ENCODE measurements at places on chromosomes 4 and X. TPM values are rescaled to one million over a fixed set of nuclear protein-coding genes. Genes with fewer than 3 reads are reported as not detected.

GPC4 gene
- 15.6 TPM for total RNA-seq

SEPTIN6 gene
- total RNA-seq = 19.8 TPM

SMIM10L2A gene
- total RNA-seq = 23.6 TPM

ADAM29 gene
- not detected for total RNA-seq

HS3ST1 gene
- total RNA-seq = 0.44 TPM

ANOS1 gene
- total RNA-seq = 9.6 TPM

DNA sequence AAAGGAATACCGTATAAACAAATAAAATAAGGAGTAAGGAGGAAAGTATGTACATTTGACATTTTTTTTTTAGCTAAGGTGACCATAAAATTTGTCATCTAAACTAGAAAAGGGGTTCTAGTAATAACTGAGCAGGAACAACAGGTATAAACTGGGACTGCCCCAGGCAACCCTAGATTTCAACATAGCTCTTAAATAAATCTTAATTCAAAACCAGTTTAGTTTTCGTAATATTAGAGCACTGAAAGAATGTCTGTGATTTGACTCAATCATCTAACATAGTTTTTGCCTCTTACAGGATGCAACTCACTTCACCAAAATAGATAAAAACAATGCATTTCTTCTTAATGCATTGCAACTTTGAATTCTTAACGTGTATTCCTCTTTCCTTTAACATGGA is 257.7 kb downstream of the ADAMTS3 start:
- no peak overlapping the region for H3K4me3 ChIP-seq
- no peaks in the 10 kb centered on the region for H3K36me3 ChIP-seq
- DNase-seq = no peak
- H3K27me3 ChIP-seq = no peaks in the 10 kb centered on the region

DNA sequence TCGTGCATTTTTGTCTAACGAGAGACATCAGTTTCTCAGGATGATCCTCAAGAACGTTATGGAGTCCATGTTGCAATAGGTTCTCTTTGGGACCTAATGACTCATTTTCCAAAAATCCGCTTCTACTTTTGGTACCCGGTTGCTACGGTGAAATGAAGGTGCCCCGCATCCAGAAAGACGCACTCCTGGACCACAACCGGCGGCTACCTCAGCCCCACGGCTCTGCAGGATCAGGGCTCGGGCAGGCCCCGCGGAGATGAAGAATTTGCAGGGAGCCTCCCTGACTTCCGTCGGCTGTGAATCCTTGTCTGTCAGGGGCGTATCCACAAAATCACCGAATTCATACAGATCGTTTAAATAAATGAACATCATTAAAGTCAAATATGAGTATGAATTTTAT is 15.6 kb downstream of the GTPBP6 start:
- DNase-seq = no peak
- peaks cover 17% of the 10 kb centered on the region for H3K36me3 ChIP-seq
- no peaks in the 10 kb centered on the region for H3K4me1 ChIP-seq
- no peaks in the 10 kb centered on the region for H3K27me3 ChIP-seq
- no peak overlapping the region for H3K4me3 ChIP-seq

GRCh38 chr4:94668724-94669123 is 89.0 kb upstream of the BMPR1B start:
- no peak overlapping the region for H3K4me3 ChIP-seq
- no peaks in the 10 kb centered on the region for H3K4me1 ChIP-seq
- H3K36me3 ChIP-seq = peaks cover 1% of the 10 kb centered on the region
- no peak for DNase-seq
- no peak overlapping the region for H3K27ac ChIP-seq
- H3K27me3 ChIP-seq = no peaks in the 10 kb centered on the region

GRCh38 chrX:12843668-12844279 is 23.1 kb upstream of the TLR7 start:
- no peak overlapping the region for H3K4me3 ChIP-seq
- H3K27ac ChIP-seq = no peak overlapping the region
- peaks cover 5% of the 10 kb centered on the region for H3K4me1 ChIP-seq
- H3K36me3 ChIP-seq = no peaks in the 10 kb centered on the region
- no peak for DNase-seq

DNA sequence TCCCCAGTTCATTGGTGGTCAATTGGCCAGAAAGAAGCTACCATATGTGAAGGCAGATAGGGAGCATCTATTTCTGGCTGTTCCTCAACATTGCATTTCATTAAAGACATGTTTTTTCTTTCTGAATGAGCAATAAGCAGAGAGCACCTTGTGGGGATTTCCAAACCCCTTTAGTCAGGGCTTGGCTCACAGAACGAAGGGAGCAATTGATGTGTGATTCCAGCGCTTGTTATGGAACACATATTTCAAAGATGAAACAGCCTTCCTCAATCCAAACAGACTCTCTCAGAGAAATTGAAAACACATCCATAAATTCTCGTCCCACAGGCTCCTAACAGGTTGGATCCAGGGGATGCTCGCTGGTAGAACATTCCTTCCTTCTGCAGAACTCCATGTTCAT is 84.1 kb downstream of the CLCN4 start:
- H3K27ac ChIP-seq = no peak overlapping the region
- no peak overlapping the region for H3K4me3 ChIP-seq
- no peaks in the 10 kb centered on the region for H3K27me3 ChIP-seq

DNA sequence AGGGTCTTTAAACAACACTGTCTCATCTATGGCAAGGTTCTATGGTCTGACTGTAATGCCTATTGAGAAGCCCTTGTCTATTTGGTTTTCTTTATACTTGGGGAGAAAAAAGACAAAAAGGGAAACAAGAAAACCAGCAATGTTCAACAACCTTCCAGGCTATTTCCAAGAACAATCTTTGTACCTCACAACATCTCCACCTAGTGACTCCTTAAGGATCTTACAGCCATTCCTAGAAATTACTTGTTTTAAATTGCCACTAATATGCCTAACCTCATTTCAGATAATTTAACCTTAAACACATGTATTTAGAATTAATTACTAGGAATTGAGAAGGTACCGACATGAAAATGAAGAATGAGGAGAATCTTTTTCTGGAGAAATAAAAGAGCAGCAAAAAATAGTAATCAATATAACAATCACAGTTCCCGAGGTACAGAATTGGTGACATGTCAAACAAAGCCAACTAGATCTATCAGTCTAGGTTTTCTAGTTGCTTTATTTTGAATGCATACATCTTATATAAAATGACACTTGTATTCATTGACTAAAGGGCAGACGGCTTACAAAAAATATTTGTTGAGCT is 1.6 kb upstream of the RBM46 start:
- no peak overlapping the region for H3K4me3 ChIP-seq
- H3K27me3 ChIP-seq = no peaks in the 10 kb centered on the region
- no peak overlapping the region for H3K27ac ChIP-seq
- H3K36me3 ChIP-seq = no peaks in the 10 kb centered on the region
- DNase-seq = no peak

DNA sequence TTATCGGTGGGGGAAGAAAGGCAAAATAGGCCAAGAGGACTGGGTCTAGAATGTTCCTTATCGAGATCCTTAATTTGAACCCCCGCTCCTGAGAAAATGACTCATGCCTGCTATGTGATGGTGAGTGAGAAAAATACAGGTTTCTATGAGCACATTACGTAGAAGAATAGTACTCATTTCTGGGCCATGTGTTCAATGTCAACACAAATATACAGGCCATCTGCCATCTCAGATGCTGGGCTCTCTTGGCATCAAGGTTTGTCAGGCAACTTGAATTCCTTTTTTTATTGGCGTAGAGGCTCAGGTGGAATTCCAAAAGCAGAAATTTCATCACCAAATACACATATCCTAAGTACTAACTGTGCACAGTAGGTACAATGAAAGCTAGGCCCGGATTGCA is 81.4 kb upstream of the TRIM2 start:
- no peak overlapping the region for H3K4me3 ChIP-seq
- H3K27me3 ChIP-seq = peaks cover 3% of the 10 kb centered on the region
- H3K4me1 ChIP-seq = no peaks in the 10 kb centered on the region
- H3K27ac ChIP-seq = no peak overlapping the region

GRCh38 chr4:85968945-85969819 is 390.7 kb downstream of the MAPK10 start:
- no peaks in the 10 kb centered on the region for H3K36me3 ChIP-seq
- peaks cover 6% of the 10 kb centered on the region for H3K4me1 ChIP-seq
- no peak overlapping the region for H3K4me3 ChIP-seq
- no peak for DNase-seq
- H3K27me3 ChIP-seq = peaks cover 2% of the 10 kb centered on the region

DNA sequence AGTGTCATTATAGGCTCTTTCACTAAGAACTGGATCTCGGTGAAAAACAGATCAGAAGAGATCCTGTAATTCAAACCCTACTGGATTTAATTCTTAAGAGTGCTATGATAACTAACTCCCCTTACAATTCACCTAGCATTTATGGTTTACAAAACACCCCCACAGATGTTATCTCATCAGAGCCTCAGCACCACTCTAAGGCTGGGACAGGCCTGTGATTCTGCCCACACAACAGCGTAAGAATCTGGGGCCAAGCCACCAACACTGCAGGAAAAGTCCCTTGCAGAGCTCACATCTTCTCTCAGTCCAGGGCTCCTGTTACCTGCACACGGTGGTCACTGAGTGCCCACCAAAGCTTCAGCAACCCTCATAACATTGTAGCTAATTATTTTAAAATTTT is 8.9 kb downstream of the MFAP3L start:
- H3K27ac ChIP-seq = no peak overlapping the region
- DNase-seq = no peak
- H3K4me3 ChIP-seq = no peak overlapping the region
- peaks cover 2% of the 10 kb centered on the region for H3K27me3 ChIP-seq
- H3K36me3 ChIP-seq = no peaks in the 10 kb centered on the region

- H3K27ac ChIP-seq = no peak overlapping the region
- no peaks in the 10 kb centered on the region for H3K27me3 ChIP-seq
- H3K4me1 ChIP-seq = peaks cover 11% of the 10 kb centered on the region
- peaks cover 4% of the 10 kb centered on the region for H3K36me3 ChIP-seq
- DNase-seq = no peak
These were observed 590.8 kb downstream of the SPRY1 start for GRCh38 chr4:123987408-123987807.

- no peaks in the 10 kb centered on the region for H3K27me3 ChIP-seq
- H3K4me3 ChIP-seq = no peak overlapping the region
- H3K4me1 ChIP-seq = peaks cover 24% of the 10 kb centered on the region
- H3K36me3 ChIP-seq = no peaks in the 10 kb centered on the region
These were observed 7.2 kb downstream of the PRDM5 start for GRCh38 chr4:120915336-120915735.

DNA sequence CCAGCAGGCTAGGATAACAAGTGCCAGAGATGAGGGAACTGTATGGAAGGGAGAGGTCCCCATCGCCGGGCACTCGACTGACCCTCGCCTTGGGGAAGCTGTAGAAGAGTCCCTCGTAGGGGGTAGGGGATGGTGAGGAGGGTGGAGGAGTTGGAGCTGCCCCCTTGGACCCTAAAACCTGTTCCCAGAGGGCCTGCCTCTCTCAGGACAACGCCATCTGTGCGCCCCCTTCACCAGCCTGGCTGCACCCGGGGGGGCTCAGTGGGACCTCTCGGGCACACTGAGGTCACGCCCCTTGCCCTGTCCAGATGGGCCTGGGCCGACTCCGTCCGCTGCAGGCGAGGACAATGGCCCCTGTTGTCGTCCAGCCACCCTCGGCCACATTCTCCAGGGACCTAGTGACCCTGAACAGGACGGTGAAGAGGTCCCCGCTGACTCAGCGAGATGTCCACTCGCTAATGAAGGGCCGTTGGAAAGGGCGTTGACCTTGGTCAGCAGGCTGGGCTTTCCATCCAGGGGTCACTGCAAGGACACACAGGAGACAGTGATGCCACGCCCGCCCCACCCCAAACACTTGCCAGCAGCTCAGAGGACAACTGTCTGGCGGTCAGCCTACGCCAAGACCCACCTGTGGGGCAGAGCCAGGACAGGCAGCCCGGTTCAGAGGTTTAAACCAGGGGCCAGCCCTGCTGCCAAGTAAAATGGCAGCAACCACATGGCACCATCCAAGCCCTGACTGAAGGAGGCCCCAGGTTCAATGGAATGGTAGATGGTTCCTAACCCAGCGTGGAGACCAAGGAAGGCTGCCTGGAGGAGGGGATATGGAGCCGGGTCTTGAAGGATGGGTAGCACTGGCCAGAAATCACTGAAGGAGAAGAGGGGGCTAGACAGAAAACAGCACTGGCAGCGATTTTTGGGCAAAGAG is 51.2 kb downstream of the HMX1 start:
- H3K4me3 ChIP-seq = no peak overlapping the region
- no peaks in the 10 kb centered on the region for H3K4me1 ChIP-seq
- DNase-seq = no peak
- no peaks in the 10 kb centered on the region for H3K36me3 ChIP-seq
- no peak overlapping the region for H3K27ac ChIP-seq

DNA sequence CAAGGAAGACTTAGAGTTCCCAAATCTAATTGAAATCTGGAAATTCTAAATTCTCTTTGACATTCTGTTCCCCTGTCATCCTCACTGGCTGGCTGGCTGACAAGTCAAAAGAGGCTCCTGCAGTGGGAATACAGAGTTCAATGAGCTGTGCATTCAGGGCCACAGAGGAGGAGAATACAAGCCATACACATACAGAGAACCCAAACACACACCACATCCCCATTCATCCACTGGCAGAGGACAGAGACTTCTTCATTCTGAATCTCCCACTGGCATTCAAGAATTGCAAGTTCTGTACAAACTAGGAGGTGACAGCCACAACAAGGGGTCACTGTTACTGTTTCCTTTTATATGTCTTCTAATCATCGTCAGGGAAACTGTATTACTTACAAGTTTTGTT is 49.7 kb downstream of the SAT1 start:
- no peak overlapping the region for H3K4me3 ChIP-seq
- no peak overlapping the region for H3K27ac ChIP-seq
- H3K4me1 ChIP-seq = peaks cover 8% of the 10 kb centered on the region
- DNase-seq = no peak
- no peaks in the 10 kb centered on the region for H3K36me3 ChIP-seq

DNA sequence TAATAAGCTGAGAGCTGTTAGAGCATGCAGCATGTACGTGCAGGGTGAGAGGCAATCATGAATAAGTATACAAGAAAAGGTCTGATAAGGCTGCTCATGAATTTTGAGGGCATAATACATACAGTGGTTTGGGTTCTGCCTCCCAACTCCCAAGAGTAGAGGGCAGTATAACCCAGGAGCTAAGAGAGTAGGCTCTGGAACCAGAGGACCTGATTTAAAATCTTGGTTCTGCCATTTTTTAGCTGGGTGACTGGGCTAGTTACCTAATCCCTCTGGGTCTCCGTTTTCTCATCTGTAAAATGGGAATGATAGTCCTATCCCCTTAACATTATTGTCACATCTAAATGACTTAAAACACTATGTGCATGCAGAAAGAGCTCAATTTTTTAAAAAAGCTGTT is 85.3 kb downstream of the LNX1 start:
- H3K27ac ChIP-seq = no peak overlapping the region
- peaks cover 6% of the 10 kb centered on the region for H3K27me3 ChIP-seq
- DNase-seq = no peak
- H3K4me3 ChIP-seq = no peak overlapping the region
